CD4-positive, alpha-beta T cell treated with Interleukin-15 for 1 hour (primary cell): ENCODE measurements at places on chromosomes 7 and 10.

DNA sequence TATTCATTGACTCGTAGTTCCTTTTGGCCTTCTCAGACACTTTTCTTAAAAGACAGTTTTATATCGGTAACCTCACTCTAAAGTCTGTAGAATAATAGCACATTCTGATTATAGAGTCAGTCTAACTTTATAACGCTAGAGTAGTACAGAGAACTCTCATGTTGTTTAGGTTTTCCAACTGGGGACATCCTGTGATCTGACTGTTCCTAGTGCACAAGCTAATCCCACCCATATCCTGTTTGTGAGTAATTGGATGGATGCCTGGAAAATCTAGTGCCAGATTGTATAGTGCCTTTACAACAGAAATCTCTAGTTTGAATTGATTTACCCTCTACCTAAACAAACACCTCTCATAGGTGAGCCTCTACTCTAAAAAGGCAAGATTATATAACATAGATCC is 107.4 kb downstream of the ZEB1 start:
- no peak for DNase-seq

- DNase-seq, result peak; percentile 20
These were observed at the start of gene UBTD1 for GRCh38 chr10:97498841-97499560. Gene UBTD1 (plus strand): TSS chr10:97498924. CDS start chr10:97499204, 280 bp downstream.

DNA sequence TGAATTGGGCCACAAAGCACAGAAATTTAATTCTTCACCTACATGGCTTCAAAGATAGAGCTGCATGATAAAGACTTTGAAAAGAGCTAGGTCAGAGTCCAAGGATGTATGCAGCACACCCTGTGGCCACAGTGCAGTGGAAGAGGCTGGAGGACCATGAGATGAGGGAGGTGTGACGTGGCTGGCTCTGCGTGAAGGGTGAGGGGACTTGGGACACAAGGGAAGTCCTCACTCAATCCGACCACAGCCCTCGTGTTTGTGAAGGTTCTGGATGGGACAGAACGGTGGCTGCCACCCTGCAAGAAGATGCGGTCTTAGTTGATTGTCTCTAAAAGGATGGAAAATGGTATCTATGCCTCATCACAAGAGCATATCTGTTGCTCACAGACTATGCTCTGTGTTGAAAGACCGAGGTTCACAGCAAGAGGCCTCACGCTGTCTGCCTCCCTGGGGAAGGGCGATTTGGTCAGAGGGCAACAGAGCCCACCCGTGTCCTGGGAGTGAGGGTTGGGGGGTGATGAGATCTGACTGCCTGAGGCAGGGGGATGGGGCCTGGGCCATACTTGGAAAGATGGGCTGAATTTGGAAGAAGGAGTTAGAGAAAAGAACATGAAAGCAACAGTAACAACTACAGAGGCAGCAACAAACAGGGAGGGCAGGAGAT is 174.4 kb upstream of the SHH start:
- no peak for DNase-seq

DNA sequence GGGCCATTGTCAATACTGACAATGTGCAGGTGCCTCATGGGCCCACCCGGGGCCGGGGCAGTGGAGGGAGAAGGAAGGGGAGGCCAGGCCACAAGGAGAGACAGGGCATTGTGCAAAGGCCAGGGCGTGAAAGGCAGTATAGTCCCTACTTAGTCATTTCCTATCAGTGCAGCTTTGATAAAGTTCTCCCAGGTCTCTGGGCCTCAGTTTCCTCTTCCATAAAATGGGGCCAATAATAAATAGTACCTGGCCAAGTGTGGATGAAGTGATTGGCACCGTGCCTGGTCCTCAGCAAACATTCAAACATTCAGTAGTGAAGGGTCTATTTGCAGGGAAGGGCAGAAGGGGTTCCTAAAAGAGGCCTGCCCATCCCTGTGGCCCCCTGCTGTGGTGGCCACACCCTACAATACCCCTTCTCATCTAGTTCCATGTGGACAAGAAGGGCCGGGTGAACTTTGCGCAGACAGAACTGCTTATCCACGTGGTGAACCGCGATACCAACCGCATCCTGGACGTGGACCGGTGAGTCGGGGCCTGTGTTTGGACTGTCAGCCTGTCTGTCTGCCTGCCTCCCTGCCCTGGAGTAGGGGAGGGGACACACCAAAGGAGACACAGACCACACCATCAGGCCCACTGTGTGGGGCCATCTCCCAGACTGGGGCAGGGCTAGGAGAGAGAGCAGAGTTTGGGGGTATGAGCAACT is 36.9 kb upstream of the VSIR start:
- no peak for DNase-seq

- no peak for DNase-seq
These were observed 119.8 kb downstream of the CACNA2D1 start for GRCh38 chr7:82323806-82324205.

- DNase-seq, result no peak
These were observed 137.3 kb downstream of the SEMA3C start for GRCh38 chr7:80781561-80781979.

- peak; percentile 86 for DNase-seq
These were observed 489 bp downstream of the MAP3K8 start for GRCh38 chr10:30434273-30435072.

GRCh38 chr7:110061387-110061786 is 1029.5 kb upstream of the LRRN3 start:
- no peak for DNase-seq

DNA sequence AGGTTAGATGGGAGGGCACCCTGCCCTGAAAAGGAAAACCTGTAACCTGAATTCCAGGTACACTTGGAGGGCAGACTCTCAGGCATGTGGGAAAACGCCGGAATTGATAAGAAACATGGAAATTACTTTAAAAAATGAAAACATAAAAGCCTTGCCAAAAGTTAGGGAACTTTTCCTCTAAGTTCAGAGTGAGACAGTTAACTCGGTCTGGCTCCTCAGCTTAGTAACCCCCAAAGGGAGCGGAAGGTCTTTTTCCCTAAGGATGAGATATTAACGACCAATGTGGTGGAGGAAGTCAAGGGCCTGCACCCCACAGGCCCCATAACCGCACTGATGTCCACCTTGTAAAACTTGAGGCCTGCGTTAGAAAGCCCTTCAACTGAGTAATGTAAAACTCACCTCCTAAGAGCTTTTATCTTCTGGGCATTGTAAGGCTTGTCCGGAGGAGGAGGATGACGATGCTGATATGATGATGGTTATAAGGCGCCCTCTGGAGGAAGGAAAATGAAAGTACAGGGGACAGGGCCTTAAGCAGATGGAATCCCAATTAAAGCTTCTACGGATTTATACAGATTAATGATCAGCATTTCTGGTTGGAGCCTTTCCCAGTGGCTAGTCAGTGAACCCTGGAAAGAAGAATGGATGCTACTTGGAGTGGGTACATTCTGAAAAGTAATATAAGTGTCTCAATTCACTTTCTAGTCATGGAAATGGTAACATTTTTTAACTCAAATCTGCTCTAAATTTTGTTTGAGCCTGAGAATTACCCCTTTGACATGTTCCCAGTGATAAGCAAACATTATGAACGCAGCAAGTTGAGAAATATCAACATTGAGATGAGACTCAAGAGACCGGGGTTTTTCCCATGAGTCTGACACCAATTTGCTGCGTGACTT is 694 bp downstream of the COL1A2 start:
- peak; percentile 34 for DNase-seq

GRCh38 chr7:4792537-4793126 is 17.2 kb downstream of the AP5Z1 start:
- DNase-seq, result no peak

GRCh38 chr7:35331730-35332678 is 78.1 kb upstream of the TBX20 start:
- DNase-seq, result no peak

GRCh38 chr7:8120390-8121058 is 141.4 kb downstream of the ICA1 start:
- DNase-seq, result no peak

DNA sequence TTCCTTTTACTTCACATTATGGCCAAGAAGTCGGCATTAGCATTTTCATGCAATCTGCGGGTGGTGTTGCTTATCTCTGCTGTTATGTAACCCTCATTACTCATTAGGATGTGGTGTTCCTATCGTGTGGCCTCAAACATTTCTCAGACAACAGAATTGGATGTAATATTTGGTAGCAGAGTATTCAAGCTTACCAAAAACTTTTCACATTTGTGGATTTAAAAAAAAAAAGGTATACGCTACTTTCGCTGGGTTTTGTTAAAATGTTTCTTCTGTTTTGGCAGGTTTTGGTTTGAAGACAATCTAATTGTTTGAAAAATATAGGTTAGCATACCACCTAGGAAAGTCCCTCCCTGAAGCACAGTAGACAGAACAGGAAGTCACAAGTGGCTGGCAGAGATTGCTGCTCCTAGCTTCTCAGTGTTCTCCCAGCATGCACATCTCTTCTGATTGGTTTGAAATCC is 128.8 kb downstream of the GATA3 start:
- peak; percentile 59 for DNase-seq

DNA sequence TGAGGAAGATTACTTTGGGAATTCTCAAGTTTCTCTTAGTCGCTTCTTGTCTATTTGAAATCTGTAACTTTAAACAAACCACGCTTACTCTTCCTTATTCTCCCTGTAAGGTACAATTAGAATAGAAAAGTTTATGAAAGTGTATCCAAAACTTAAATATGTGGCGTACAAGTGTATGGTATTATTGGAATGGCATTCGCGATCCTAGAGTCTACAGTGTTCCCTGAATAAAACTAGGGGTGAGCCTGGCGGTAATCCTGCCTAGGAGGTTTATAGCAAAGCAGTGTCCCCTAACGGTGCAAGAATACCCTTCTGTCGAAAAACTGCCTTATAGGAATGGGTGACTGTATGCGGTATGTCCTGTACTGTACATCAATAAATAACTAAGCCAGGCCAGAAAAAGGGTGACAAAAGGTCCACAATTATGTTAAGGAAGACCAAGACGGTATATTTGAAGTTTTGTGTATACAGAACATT is 1.2 kb downstream of the TASOR2 start:
- no peak for DNase-seq

DNA sequence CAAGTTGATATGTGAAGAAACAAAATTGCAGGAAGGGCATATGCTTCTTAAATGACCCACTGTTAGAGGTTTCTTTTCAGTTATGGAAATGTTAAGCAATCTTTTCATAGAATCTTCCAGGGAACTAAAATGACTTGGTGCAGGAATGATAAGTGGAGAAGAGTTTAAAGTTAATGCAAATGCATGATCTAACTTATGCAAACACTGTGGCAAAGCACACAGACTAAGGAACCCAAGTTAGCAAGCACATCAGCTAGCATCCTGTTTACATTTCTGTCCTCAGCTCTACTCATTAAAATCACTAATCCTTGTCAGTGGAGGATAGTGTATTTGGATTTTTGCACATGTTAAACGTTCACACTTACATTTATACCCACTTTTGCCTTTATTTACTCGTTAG is 9.3 kb downstream of the CLCN1 start:
- no peak for DNase-seq

GRCh38 chr10:103833731-103834365 is 21.5 kb downstream of the SH3PXD2A start:
- DNase-seq, result no peak

DNA sequence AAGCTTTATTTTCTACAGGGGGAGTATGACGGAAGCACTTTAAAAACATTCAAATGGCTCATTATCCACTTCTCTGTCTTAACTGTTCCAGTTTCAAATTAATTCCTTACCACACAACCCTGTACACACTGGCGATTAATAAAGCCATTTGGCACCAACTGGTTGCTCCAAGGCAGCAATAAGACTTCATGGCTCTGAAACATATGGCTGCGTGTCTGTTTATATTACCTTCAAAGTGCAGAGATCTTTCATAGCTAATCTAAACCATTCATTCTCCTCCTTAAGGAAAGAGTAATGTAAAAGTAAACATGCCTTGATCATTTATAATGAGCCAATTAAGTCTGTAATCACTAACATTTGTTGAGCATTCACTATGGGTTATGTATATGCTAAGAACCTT is 325.7 kb downstream of the PARD3 start:
- no peak for DNase-seq

DNA sequence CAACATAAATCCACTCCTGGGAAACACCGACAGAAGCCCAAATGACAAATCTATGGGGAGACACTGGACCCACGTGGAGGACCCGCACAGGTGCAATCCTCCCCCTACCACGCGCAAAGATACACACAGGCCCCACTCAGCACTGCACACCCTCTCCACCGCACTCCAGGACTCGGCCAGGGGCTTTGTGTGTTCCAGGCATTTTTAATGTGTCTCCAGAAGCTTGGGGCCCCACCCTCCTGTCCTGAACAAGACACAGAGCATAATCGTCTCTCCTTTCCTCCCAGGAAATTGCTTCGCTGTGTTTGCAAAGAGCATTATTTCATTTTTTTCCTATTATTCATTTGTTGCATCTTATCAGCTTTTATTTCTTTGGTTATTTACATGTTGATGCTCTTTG is 82.8 kb downstream of the GLI3 start:
- DNase-seq, result no peak

DNA sequence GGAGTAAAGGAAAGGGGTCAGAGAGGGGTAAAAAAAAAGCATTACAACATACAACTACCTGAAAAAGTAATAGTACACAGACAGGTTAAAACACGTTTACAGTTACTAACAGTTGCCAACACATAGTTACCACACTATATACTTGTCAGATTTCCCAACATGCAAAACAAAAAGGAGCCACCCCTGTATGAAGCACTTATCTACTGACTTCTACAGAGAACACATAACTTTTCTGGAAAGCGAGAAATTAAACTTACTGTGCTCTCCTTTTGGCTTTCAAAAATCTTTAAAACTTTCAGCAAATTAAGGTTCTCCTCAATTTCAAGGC is 2.1 kb downstream of the ABI1 start:
- DNase-seq, result no peak

GRCh38 chr10:71486484-71487114 is 89.9 kb downstream of the CDH23 start:
- DNase-seq, result no peak
